HepG2 (cell line): ENCODE measurements at places on chromosomes 5 and 9. TPM values are rescaled to one million over a fixed set of nuclear protein-coding genes. Genes with fewer than 3 reads are reported as not detected.

The COL5A1 gene
- under 0.01 TPM in 1 of 2 replicates, not detected in the other for polyA plus RNA-seq

The FOXD4L3 gene
- 0.07 and 0.20 TPM in 2 replicates for polyA plus RNA-seq

DNA sequence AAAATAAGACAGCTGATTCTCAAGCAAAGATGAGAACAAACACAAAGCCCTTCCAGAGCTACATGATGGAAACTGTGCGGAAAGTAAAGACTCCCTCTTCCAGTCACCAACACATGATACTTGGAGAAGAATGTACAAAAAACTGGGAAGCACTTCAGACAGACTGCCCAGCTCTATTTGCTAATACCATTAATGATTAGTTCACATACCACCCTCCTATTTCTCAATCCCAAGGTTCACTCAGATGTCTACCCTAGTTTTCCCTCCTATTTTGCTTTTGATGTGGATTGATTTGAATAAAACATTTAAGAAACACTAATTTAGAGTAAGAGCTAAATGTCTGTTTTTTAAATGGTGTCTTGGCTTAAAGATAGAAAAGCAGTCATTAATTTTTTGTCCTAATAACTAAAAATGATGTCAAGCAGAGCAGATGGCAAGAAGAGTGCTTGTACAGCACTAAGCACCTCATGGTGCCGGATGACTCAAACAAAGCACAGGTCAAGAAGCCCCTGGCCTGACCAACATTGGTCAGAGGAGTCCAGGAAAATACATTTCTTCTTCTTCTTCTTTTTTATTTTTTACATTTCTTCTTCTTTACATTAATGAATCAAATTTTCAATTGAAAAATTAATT lies 639.4 kb downstream of the PDE4D start:
- peak; percentile 57 for DNase-seq

DNA sequence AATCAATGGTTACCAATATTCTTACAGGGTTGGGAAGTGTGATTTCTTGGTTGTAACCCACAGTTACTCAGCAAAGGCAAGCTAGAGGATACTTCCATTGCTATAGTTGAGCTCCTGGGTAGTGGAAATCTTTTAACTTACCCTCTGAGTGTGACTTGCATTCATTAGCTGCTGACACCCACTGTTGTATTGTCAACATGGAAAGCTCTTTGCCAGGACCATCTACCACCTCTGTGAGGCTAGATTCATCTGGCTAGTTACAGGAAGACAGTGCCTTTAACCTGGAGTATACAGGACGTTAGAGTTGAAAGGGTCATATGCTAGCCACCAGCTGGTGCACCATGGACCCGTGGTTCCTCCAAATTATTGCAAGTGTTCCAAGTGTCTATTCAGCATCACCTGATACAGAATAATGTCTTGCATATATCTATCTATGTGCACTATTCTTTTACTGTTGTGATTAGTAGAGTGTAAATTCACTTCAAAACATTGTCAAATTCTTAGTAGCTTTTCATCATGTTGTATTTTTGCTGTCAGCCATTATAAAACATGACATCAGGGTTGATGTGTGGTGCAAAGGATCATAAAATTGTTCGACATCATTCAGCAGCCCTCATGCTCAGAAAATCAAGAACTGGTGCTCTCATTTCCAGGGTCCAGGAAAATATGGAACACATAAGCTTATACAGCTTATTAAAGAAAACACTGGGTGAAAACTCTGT lies 239.0 kb downstream of the PJA2 start:
- DNase-seq: no peak

DNA sequence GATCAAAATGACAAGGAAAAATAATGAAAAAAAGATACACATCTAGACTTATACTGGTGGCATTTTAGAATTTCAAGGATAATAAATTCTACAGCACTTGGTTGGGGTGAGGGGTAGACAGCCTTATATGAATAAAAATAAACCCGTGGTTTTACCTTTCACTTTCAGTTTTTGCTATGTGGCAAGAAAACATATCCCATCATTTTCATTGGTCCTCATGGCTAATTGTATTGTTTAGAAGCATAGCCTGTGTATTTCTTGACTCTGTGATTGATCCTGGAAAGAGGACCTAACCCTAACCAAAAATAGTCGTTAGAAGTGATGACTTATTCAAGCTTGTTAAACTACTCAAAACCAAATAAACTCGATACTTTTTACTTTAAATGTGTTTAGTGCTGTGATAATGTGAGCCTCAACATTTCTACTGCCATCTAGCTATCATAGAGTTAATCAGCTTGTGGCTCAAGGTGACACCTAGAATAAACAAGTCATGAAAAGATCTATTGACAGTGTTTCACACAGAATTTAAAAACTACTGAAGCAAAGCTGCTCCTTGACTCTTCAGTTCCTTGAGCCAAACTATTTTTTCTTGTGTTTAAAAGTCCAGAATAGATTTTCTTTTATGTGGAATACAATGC lies 153.3 kb upstream of the IZUMO3 start:
- DNase-seq: no peak

- no peak for DNase-seq
These were observed 117.7 kb downstream of the HOMER1 start for GRCh38 chr5:79396265-79396664.

DNA sequence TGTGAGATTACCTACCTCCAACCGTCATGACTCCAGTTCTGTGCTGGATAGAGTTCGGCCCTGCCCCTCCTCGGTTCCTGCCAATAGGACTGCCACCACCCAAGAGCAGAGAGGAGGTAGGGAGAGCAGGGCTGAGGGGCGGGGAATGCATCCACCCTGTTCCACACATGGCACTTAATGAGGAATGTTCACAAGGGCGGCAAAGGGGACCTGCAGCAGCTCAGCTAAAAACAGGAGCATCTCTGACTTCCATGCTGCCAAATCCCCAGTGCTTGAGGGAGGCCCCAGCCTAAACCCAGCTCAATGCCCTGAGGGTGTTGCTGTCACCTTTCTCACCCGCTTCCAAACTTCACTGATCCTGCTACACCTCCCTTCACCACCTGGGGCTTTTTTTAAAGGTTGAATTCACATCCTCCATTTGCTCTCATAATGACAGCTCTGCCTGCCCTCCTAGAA lies 7.8 kb upstream of the DELE1 start:
- DNase-seq: no peak

GRCh38 chr9:137486545-137487453 lies 27.7 kb upstream of the NSMF start:
- DNase-seq: no peak
